ENCODE measurements at places on chromosomes 4 and X. TPM values are rescaled to one million over a fixed set of nuclear protein-coding genes. Genes with fewer than 3 reads are reported as not detected.

The KCTD8 gene
- not detected for total RNA-seq

The GPR143 gene
- total RNA-seq: 0.16 TPM

The CD38 gene
- total RNA-seq: 7.6 TPM

The SULT1B1 gene
- not detected for total RNA-seq

The VCX2 gene
- not detected for total RNA-seq

Data from A549 treated with RU486 at 1 μM for 4 hours (cell line).